Motor neuron (in vitro differentiated cells): ENCODE measurements at places on chromosomes 2 and 18. TPM values are rescaled to one million over a fixed set of nuclear protein-coding genes. Genes with fewer than 3 reads are reported as not detected.
A peak's percentile ranks its signal among the peaks of the same experiment; 100 is the strongest.

- no peak for ATAC-seq
These were observed 233.4 kb upstream of the SIX3 start for GRCh38 chr2:44707945-44708660.

DNA sequence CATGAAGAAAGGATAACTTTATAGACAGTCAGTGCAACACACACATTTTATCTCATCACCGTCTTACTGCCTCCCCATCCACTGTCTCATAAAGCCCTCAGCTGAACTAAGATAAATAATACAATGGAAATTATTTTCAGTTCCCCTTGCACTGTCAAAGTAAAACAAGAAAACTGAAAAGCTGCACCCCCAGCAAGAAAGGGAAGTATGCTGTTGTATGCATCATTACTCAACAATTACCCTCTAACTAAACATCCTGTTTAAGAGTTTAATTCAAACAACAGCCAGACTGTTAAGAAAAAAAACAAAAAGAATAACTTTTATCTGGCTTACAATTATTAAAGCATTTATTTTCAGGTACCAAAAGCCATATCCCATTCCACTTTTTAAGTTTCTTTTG is 25.0 kb downstream of the MPPE1 start:
- no peak for ATAC-seq

DNA sequence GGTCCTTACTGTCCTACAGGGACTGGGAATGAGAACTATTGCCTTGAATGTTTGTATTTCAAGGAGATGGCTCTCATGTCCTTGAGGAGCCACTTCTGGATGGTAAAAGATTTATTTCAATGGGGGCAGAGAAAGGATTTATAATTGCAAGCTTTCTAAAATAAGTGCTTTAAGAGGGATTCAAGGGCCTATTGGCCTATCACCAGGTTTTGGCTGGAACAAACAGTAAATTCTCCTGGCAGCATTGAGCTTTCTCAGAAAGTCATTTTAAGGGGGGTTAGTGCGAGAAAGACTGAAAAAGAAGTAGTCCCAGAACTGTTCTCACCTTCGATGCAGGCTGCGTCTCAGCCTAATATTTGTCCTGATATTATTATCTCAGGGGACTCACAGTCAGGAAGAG is 29.8 kb downstream of the DPP10 start:
- no peak for ATAC-seq

GRCh38 chr18:48007955-48008701 is 77.7 kb upstream of the SMAD2 start:
- ATAC-seq: peak; percentile 89

DNA sequence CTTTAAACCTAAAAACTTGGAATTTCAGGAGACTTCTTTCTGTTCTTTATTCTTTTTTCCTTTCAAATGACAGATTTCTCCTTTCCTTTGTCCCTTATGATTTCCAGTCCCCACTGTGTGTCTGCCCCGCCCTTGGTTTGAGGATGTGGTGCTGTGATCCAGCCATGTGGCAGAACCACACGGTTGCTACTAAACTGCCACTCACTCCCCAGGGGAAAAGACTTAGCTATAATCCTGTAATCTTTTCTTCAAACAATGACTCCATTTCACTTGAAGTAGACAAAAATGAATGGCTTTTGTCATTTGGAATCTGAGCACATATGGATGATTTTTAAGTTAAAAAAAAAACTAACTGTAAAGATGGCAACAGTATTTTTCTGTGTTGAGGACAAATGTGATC is 76.2 kb upstream of the STAM2 start:
- no peak for ATAC-seq

GRCh38 chr2:120044336-120044735 is 31.5 kb downstream of the EPB41L5 start:
- ATAC-seq: no peak

GRCh38 chr2:178844701-178845100 is 37.5 kb upstream of the TTN start:
- peak; percentile 55 for ATAC-seq

DNA sequence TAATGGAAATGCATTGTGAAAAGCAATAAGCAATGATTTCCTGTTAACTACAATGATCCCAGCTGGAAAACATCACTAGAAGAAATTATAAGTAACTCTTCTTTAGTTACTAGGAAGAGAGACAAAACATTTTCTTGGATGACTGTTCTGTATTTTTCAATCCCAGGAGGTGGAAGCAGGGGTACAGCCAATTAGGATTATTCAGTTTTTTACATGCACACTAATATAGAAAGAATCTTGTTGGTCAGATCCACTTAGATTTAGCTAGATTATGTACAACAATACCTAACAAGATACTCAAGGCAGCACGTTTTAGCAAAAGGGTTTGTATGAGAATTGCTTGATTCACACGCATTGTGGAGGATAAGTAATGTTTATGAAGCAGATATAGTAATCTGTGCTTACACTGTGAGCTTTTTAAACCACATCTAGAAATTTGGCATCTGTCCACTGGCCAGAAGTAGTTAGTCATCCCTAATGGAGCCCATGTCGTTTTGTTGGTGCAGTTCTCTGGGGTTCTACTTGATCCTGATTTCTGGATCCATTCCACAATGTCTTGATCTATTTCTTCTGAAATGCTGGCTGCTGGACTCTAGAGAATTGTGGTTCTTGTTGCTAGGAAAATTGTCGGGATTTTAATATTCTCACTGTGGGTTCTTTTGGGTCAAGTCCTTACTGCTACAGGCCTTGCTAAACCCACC is 199.7 kb downstream of the ADCYAP1 start:
- no peak for ATAC-seq

GRCh38 chr2:53690876-53691275 is 76.7 kb upstream of the CHAC2 start:
- no peak for ATAC-seq

- no peak for ATAC-seq
These were observed 142.2 kb downstream of the B3GNT2 start for GRCh38 chr2:62338111-62338510.

DNA sequence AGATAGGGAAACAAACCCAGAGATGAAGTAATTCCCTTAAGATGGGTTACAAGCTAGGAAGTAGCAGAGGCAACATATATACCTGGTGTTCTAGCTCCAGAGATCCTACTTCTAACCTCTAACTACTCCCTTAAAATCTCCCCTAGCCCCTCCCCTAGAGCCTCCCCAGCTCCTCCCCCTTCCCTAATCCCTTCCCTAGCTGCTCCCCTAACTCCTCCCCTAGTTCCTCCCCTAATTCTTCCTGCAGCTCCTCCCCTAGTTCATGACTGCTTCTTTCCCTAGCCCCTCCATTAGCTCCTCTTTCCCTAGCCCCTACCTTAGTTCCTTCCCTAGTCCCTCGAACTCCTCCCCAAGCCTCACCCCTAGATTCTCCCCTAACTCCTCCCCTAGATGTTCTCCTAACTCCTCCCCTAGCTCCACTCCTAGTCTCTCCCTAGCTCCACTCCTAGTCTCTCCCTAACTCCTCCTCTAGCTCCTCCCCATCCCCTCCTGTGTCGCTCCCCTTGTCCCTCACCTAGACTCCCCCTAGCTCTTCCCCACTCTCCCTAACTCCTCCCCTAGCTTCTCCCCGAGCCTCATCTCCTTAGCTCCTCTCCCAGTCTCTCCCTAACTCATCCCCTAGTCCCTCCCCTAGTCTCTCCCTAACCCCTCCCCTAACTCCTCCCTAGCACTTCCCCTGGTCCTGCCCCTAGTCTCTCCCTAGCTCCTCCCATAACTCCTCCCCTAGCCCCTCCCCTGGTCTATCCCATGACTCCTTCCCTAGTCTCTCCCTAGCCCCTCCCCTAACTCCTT is 108.9 kb downstream of the CD226 start:
- peak; percentile 68 for ATAC-seq

- ATAC-seq: no peak
These were observed 103.0 kb downstream of the AP1S3 start for GRCh38 chr2:223734346-223734745.

DNA sequence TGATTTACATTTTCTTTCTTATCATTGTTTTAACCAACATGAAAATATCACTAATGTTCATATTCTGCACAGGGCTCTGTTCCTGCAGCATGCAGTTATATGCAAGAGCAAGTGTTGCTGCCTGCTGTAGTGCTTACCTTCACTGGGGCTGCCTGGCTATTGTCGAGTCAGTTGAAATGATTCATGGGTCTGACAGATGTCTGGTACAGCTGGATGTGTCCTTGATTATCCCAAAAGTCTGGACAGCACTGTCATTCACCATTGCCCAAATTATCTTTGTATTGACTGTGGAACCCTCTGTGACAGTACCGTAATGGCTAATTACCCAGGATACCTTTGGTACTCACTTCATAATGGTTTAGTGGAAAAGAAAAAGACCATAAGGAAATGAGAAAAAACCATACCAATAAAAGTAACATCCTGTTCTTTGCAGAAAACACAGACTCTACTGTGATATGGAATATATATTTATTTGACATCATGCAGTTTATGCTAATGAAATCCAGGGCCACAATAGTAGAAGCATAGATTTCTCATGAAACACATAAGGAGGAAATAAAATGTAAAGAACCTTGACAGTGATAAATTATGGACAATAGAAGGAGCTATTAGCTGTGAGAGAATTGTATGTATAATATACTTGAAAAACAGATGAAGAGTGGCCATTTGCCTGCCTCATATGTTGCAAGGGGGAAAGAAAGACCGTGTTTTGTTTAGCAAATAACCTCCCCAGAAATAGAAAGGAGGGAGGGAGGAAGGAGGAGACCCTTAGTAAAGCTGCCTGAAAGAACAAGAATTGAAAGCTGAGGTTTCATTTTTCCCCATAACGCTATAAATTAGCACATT is 249.8 kb upstream of the ATP5MC3 start:
- peak; percentile 69 for ATAC-seq

- ATAC-seq: peak; percentile 70
These were observed 114.8 kb downstream of the PLB1 start for GRCh38 chr2:28610583-28611201.

- no peak for ATAC-seq
These were observed 602.2 kb downstream of the FBXO15 start for GRCh38 chr18:73545472-73545871.

DNA sequence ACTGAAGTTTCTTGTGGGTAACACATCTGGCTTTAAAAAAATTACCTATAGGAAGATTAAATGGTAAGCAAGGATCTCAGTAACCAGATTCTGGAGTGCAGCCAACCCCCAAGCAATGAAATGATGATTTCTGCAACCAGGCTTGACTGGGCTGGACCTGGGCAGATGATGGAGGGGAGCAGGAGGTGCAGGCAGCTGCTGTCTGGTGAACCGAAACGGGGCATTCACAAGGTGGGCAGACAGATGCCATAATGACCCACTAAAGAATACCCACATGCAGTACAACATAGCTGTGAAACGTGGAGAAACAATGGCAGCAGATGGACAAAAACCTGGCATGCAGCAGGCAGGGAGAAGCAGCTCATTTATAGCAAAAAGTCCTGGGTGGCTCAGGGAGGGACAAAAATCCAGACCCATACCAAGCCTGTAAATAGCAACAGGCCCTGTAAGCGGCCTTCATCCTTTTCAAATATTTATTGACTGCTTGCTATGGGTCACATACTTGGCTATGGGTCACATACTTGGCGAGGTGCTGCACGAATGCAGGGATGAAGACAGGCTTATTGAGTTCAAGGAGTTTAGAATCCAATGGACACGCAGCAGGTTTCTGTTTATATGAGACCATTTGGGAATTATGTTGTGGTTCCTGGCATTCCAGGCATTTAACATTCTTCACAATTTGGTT is 244.7 kb downstream of the HRH4 start:
- no peak for ATAC-seq

GRCh38 chr2:39620067-39620466 is 45.6 kb upstream of the TMEM178A start:
- no peak for ATAC-seq

DNA sequence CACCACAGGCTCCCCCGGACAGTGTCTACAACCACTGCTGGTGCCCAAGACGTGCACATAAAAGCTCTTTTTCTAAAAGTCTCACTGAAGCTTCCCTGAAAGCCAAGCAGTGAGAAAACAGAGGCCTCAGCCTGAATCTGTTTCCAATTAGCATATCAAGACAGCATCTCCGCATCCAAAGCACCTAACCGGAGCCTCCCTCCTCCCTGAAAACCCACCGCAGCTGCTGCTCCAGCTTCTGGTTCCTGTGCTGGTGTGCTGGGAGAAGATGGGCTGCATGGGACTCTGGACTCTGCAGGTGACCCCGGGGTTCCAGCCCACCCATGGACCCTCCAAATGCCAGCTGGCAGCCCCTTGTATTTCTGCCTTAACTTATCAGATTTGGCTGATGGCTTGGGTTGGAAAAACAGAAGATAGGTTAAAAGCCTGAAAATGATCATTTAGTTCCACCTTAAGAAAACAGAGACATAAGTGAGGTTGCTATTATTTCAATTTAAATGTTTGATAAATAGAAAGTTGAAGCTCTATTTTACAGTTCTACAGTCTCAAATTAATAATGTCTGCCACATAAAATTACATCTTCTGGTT is 103.3 kb downstream of the TMEM18 start:
- ATAC-seq: no peak

- no peak for ATAC-seq
These were observed 112.1 kb upstream of the RNU4ATAC start for GRCh38 chr2:121418494-121419058.

- peak; percentile 42 for ATAC-seq
These were observed 81.9 kb downstream of the TCF7L1 start for GRCh38 chr2:85215081-85215447.

GRCh38 chr18:29004921-29005320 is 828.0 kb upstream of the CDH2 start:
- no peak for ATAC-seq

DNA sequence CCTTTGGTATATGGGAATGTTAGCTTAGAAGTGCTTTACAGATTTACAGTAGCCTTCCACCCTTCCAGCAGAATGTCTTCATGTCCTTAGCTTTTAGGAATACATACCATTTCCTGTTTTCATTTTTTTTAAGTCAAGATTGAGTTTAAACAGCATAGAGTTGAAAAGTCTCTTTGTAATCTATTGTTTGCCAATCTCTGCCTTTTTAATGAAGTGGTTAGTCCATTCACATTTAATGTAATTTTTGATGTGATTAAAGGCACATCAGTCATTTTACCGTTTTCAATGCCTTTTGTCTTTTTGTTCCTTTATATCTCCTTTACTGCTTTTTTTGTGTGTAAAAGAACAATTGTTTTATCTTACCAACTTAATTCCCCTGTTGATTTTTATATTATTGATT is 233.4 kb upstream of the SMIM21 start:
- no peak for ATAC-seq

DNA sequence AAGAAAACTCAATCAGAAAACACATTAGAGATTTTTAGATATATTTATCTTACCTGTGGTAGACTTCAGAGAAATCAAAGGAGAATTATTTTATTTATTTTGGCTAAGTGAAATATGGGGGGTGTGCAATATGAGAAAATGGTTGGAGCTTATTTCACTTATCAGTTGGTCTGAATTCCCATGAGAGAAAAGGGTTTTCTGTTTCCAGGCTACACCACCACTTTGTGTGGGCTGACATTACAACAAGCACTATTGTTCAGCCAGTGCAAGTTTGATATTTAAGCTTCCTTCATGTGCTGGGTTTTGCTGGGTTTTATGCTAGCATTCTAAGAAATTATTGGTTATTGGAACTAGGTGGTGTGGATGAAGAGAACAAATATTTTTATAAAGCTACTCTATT is 33.5 kb downstream of the RMND5A start:
- no peak for ATAC-seq

SLC39A10 gene
- 46.7 and 48.1 TPM in 2 replicates for total RNA-seq

PAX3 gene
- 0.86 and 1.5 TPM in 2 replicates for total RNA-seq

COLEC12 gene
- total RNA-seq: 2.8 and 2.9 TPM in 2 replicates

RAX gene
- total RNA-seq: 0.04 and 0.09 TPM in 2 replicates

COL4A4 gene
- total RNA-seq: 0.08 and 0.14 TPM in 2 replicates

STARD6 gene
- 0.26 and 0.82 TPM in 2 replicates for total RNA-seq
